Stimulated activated CD4-positive, alpha-beta T cell treated with anti-CD3 and anti-CD28 coated beads, Interleukin-15, amount 100 ng/mL, for 1 hour (primary cell): ENCODE measurements at places on chromosomes 16 and 17.
A peak's percentile ranks its signal among the peaks of the same experiment; 100 is the strongest.

- no peak for DNase-seq
These were observed 12.5 kb downstream of the SREBF1 start for GRCh38 chr17:17824119-17824782.

GRCh38 chr17:50026046-50026675, 29.7 kb upstream of the ITGA3 start:
- DNase-seq: no peak

GRCh38 chr16:30509081-30509765, 17.1 kb downstream of the ZNF768 start:
- no peak for DNase-seq

DNA sequence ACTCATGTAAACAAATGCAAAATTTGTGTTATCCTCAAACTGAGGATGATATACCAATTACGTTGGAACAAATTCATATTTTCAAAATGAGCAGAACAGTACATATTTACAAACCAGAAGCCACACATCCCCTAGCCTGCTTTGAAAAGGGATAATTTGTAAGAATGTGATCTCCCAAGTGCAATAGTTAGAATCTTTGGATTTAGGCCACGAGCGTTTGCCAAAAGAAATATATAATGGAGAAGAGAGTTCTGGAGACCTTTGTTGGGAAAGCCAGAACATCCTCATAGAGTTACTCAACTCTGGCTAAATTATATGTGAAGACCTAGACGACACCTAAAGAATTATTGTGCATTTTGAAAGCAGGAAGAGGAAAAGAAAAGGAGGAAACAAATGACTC, 449.3 kb downstream of the KCNJ2 start:
- no peak for DNase-seq

- DNase-seq: no peak
These were observed 49.1 kb downstream of the KATNIP start for GRCh38 chr16:27598931-27599565.

- DNase-seq: no peak
These were observed 92.3 kb downstream of the GAS7 start for GRCh38 chr17:10106067-10106466.

DNA sequence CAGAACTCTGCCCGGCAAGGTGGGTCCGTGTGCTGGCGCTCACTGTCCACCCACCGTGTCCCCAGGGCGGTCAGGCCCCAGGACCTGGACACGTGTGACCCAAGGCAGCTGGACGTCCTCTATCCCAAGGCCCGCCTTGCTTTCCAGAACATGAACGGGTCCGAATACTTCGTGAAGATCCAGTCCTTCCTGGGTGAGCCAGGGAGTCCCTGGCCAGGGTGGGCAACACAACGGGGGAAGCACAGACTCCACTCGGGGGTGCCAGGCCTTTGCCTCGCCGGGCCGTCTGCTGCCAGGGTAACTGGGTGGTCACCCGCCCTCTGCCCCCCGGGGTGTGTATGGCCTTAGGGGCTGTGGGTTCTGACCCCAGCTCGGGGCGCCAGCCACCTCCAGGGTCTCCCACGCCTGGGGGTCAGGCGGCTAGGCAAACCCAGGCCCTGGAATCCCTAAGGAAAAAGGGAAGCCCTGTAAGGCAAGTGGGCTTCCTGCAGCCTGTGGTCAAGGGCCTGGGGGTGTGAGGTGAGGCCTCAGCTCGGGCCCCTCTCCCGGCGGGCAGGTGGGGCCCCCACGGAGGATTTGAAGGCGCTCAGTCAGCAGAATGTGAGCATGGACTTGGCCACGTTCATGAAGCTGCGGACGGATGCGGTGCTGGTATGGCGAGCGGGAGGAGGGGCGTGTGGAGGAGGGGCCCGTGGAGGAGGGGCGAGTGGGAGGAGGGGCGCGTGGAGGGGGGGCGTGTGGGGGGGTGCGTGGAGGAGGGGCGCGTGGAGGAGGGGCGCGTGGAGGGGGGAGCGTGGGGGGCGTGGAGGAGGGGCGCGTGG, 6.5 kb downstream of the MSLN start:
- DNase-seq: no peak

DNA sequence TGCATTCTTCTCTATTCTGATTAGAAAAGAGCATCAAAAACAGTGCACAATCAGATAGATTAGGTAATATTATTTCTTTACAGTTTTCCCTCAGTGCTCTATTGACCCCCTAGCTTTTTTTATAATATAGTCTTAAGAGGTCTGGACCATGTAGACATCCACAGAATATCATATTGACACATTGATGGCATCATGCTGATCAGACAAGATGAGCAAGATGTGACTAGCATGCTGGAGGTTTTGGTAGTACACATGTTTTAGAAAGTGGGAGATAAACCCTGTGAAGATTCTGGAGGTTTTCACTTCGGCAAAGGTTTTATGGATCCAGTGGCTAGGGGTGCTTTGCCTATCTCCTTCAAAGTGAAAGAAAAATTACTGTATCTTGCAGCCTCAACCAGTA, 2.8 kb upstream of the ABCA8 start:
- no peak for DNase-seq

DNA sequence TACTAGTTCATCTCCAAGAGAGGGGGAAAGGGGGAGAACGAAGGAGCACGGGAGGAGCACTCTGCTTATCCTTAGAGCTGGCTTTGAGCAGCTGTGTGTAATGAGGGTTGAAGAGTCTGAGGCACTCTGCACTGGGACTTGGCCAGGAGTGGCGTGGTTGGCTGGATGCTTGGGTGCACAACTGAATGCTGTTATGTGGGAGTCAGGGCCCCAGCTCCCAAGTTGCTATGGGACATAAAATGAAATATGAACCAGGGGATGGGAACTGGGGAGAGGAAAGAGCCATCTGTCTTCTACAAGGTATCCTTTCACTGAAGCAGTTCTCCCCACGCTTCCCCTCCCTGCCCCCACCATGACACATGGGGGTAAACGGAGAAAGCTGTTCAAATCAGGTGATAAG, 105.9 kb upstream of the ANKFN1 start:
- DNase-seq: no peak

DNA sequence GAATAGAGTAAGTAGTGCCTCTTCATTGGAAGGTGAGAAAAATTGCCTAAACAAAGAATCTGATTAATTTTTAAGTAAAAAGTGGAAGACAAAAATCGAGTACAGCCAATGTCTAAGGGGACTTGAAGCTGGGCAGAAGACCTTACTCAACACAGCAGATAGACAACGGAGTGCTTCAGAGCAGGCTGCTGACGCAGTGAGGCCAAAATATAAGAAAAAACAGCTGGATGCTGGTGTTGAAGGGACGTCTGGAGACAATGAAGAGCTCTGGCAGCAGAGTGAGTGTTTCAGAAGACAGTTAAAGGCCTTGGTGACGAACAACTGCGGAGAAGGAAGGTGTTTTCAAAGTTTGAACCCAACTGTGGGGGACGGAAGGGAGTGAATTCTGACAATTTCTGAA, 169.8 kb downstream of the MRTFB start:
- DNase-seq: no peak

DNA sequence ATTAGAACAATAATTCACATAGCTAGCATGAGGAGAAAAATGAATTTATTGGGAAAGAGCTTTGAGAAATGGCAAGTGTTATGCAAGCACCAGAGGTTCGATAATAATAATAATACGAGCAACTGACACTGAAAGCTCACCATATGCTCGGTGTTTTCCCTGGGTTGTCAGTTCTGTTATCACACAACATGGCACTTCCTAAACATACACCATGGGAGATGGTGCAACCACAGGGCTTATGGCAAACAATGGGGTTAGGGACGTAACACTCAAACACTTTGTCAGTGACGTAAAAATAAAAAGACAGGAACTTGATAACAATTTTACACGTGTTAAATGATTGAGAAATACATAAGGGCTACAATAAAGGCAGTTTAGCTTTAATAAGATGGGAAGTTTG, 23.7 kb downstream of the OR1D5 start:
- DNase-seq: no peak

GRCh38 chr17:33686171-33686570, 393.1 kb upstream of the ASIC2 start:
- no peak for DNase-seq

GRCh38 chr16:55242667-55243066, 81.3 kb upstream of the IRX6 start:
- DNase-seq: no peak

GRCh38 chr16:56192986-56193945, 2.0 kb downstream of the GNAO1 start:
- no peak for DNase-seq

GRCh38 chr17:28643983-28644786, 773 bp downstream of the BLTP2 start:
- no peak for DNase-seq

DNA sequence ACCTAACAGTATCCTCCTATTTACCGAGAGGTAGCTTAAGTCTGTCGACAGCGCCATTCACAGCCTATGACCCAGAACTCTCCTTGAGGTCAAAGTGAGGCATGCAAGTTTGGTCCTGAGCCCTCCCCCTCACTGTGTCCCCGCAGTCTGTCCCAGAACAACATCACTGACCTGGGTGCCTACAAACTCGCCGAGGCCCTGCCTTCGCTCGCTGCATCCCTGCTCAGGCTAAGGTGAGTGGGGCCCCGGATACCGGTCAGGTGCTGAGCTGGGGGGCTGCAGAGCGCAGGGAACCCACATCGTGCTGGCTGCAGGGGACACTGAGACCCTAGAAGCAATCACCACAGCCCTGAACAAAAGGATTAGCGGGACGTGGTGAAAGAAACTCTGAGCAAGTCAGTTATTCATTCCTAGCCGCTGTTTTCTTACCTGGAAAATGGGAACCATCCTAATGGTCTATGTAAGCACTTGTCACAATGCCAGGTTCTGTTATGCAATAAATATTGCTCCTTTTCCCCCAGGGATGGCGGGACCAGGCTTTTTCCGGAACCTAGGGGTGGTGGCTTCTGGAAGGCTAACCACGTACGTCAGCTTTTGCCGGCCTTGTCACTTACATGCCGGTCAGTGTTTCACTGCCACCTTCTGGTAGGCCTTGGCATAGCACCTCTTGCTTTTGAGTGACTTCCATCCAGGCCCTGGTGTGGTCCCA, 23.8 kb downstream of the DEXI start:
- peak; percentile 43 for DNase-seq

- no peak for DNase-seq
These were observed 147.0 kb downstream of the AHSP start for GRCh38 chr16:31674686-31675085.

DNA sequence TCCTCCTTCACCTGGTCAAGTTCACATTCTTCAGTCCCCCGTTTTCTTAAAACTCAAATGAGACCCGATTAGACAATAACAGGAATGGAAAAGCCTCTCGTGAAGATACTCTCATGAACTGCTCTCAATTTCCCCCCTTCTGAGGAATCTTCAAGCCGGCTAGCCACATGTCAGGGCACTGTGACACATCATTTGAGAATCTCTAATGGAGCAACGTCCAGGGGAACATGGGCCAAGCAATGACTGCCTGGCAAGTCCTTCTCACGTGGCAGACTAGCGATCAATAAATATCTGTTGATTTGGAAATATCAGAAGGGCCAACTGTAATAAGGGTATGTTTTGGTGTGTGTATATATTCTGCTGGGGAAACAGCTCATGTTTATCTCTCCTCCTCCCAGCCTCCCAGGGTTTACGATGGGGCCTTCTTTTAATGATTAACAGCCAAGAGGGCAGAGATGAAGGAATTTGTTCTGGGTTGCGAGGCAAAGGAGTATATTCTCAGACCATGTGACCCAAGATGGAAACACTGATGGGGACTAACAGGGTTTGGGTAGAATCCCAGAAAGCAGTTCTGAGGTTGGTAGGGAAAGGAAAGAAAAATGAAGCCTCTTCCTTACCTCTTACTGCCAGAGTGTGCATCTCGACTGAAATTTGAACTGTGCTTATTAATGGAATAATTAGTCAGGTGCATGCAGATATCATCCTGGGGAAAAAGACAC, 21.4 kb downstream of the TTLL6 start:
- DNase-seq: no peak
